Cardiac muscle cell (in vitro differentiated cells and primary cell): ENCODE measurements at places on chromosomes 1 and 21. TPM values are rescaled to one million over a fixed set of nuclear protein-coding genes. Genes with fewer than 3 reads are reported as not detected.

The REN gene
- total RNA-seq, result 0.39 TPM in 1 of 2 replicates, not detected in the other

DNA sequence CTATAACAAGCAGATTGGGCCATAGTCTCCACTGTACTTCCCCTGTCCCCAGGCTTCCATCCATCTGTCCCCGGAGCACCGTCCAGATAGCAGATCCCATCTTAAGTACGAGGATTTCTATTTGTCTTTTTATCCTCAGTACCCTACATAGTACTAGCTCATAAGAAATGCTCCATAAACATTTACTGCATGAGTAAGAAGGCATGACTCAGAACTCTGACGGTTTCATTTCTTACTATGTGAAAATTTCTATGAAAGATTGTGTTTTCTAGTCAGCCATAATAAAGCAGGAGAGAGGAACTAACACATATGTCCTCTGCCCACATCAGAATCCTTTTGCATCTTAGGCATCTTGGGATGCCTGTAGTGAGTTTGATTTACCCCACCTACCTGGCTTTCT is 49.5 kb downstream of the CHD1L start:
- peak; percentile 65 for DNase-seq

DNA sequence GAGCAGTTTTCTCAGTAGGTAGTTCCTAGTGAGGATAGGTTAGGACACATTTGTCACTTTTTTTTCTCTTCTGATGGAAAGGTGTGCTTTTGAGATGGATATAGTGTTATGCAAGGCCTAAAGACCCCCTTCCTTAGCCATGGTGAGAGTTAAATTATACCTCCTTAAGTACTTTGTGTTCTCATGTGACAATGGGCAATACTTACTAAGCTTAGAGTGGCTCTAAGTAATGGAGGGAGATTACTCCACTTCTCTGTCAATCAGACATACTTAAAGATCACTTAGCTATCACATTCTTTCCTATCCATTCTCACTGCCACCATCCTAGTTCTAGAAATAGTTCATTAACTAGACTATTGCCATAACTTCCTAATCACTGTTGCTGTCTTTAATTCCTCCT is 265.6 kb downstream of the PBX1 start:
- DNase-seq, result no peak

DNA sequence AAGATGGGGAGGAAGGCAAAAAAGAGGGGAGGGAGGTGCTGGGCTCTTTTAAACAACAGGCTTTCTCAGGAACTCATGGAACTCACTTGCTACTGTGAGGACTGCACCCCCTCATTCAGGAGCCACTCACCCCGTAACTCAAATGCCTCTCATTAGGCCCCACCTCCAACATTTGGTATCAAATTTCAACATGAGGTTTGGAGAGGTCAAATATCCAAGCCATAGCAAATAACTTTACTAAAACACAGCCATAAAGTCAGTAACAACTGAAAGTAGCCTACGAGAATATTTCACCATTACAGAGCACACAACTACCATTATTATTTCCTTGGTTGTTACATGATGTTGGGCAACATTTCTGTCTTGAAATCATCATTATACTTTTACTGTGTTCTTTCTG is 13.1 kb upstream of the DMRTB1 start:
- no peak for DNase-seq

- DNase-seq, result no peak
These were observed 9.3 kb upstream of the PABPC4 start for GRCh38 chr1:39585933-39586332.

GRCh38 chr1:46489169-46489637 is 433 bp upstream of the DMBX1 start:
- DNase-seq, result no peak

The KCND3 gene
- 0.33 and 0.35 TPM in 2 replicates for total RNA-seq

- peak; percentile 90 for DNase-seq
These were observed 13.0 kb upstream of the GUCA2A start for GRCh38 chr1:42177541-42177981.

The CSMD2 gene
- total RNA-seq, result 0.04 and 0.24 TPM in 2 replicates

The RYR2 gene
- 87.1 and 155 TPM in 2 replicates for total RNA-seq

- DNase-seq, result peak; percentile 47
These were observed 49.4 kb upstream of the DESI2 start for GRCh38 chr1:244603498-244603897.

DNA sequence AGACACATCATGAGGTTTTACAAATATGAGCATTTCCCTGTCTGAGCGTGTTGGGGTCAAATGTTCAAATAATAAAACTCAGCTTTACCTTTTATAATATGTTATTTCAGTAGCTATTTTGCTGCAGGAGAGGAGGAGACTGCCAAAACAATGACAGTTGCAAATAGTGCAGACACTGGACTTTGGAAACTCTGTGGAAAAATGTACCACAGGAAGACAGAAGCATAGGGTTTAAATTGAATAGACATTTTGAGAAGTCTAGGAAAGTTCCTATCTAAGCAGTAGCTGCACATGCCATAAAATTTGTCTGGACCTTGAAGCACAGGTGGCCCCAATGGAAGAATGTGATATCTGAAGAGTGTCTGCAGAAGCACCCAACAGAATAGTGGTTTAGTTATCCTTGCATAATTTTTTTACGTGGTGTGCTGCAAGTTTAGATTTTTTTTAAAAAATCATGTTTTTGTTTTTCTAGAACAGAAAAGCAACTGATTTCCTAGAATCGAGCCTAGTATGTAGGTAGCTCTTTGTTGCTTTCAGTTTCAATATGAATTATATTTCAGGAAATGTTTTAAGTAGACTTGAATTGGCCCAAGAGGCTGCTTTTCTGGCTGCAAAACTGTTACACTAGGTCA is 14.0 kb upstream of the GBP5 start:
- DNase-seq, result no peak

DNA sequence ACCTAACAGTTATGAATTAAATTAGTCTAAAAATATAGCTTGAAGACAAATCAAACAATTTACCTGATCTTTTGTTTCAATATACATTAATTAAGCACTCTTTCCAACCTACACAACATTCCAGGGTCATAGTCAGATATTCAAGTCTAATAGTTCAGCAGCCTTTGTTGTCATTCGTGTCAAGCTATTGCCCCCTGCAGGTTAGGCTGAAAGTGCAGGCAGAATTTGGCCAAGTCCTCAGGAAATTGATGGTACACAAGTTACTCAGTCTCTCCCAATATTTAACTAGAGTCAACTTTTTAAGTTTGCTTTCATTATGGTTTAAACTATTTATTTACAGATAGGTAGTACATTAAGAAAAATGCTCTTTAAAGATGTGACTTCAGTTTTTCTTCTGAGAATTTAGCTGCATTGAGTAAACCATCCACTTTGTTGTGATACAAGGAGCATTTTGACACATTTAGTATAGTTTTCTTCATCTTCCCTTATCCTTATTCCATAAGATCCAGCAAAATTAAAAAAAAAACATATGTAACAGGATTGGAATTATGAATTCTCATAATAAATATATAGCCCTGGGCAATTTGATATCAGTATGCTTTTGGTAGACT is 130.3 kb upstream of the DPYD start:
- peak; percentile 78 for DNase-seq
